ENCODE measurements at places on chromosomes 6 and 20. TPM values are rescaled to one million over a fixed set of nuclear protein-coding genes. Genes with fewer than 3 reads are reported as not detected.

FAXC gene
- total RNA-seq, result not detected

TAP1 gene
- 34.5 TPM for total RNA-seq

TRIM31 gene
- total RNA-seq, result not detected

SDC4 gene
- total RNA-seq, result 98.0 TPM
